ENCODE measurements at places on chromosomes 3 and 15. TPM values are rescaled to one million over a fixed set of nuclear protein-coding genes. Genes with fewer than 3 reads are reported as not detected.

Gene GABRB3
- total RNA-seq: not detected

Gene COL6A5
- total RNA-seq: not detected

DNA sequence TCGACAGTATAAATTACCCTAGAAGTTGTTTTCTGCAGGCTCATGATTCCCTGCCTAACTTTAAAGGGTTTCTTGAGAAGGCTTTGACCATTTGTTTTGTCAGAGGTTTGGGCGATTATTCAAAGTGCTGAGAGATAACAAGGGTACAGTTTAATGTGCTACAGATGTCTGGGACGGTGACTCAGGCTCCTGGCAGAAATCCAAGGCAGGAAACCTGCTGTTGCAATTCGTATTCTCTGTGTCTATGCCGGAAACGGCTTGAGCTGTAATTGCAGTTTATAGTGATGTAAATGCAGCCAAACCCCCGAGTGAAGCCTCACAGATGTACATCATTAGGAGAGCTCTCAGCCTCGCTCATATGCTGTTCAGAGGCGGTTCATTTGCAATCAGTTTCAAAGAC, 65.6 kb downstream of the SYNPR start:
- DNase-seq: peak; percentile 70

DNA sequence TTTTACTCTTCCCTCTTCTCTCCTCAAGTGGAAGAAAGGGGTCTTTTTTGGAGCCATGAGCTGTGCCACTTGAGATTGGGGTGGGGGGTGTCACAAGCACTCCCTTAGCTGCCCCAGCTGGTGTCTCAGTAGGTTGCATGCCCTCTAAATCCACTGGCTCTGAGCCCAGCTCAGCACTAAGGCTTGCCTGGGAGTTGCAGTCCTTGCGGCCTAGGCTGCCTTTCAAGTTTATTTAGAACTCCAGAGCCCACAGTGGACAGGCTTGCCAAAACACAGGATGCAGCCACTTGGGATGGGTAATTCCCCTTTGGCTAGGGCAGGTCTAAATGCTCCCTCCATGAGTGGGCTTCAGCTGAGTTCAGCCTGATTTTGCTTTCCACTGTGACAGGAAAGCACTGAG, 24.7 kb downstream of the C3orf20 start:
- DNase-seq: no peak

Gene CHRD
- total RNA-seq: not detected
